ENCODE measurements at places on chromosomes 3 and 15. TPM values are rescaled to one million over a fixed set of nuclear protein-coding genes. Genes with fewer than 3 reads are reported as not detected.

DNA sequence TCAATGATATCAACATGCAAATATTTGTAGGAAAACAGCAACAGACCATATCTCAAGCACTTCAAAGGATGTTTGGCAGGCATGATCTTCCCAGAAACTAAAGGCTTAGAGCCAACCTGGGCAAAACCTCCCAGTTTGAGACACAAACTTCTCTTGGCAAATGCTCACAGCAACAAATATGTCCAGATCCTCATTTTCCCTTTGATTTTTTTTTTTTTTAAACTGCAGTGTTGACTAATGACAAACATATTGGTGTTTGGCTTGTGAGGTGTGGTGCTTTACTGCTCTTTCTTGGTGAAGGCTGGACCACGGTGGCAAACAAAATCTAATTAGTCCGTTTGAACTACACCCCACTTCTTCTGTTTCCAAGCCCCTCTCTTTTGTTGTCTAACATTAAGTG lies 87.2 kb downstream of the EBLN2 start:
- no peak for DNase-seq

The PEAK1 gene
- total RNA-seq, result 54.3 TPM

- DNase-seq, result no peak
Measured at GRCh38 chr15:66563566-66564110, 2.2 kb downstream of the LCTL start.

The CAMK1 gene
- total RNA-seq, result 7.2 TPM
